ENCODE measurements at places on chromosomes 4 and X. TPM values are rescaled to one million over a fixed set of nuclear protein-coding genes. Genes with fewer than 3 reads are reported as not detected.

GRCh38 chr4:139672215-139672614 lies 6.6 kb downstream of the MGST2 start:
- no peak for DNase-seq

DNA sequence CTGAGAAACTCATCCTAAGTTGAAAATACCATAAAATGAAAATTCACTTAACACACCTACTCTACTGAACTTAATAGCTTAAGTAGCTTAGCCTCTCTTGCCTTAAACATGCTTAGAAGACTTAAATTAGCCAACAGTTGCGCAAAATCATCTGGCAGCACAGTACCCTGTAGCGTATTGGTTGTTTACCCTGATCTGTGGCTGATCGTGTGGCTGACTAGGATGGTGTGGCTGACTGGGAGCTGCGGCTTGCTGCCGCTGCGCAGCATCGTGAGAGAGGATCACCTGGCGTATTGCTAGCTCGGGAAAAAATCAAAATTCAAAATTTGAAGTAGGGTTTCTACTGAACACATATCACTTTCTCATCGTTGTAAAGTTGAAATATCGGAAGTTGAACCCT lies 6.3 kb downstream of the RUFY3 start:
- no peak for DNase-seq

GRCh38 chrX:15336023-15336413 lies 695 bp upstream of the PIGA start:
- peak; percentile 77 for DNase-seq

DNA sequence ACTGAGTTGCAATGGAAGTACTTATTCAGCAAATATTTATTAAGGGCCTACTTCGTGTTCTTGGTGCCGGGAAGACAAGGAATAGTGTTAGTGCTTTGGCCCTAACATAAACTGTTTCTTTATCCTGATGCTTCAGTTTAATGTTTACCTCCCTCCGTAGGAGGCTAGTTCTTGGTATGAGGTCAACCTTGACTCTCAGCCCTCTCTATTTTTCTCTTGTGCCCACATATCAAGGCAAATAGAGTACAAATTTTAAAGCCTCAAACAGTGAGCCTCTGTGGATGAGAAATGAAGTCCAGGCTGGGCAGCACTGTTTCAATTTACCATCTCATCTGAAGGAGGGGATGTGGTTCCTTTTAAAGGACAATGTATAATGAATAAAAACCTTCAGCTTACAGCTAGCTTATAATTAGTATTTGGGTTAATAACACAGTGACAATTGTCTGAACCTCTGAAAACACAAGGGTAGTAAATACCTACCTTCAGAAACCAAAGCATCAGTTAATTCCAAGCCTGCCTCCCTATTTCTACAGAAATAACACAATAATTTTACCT lies 68.5 kb downstream of the SH3RF1 start:
- DNase-seq = peak; percentile 15

GRCh38 chr4:5185551-5185950 lies 134.3 kb downstream of the STK32B start:
- DNase-seq = no peak

GRCh38 chrX:108171671-108172070 lies 80.1 kb downstream of the ATG4A start:
- DNase-seq = no peak

USP27X gene
- 0.31 TPM for polyA plus RNA-seq

TMEM156 gene
- not detected for polyA plus RNA-seq

GRCh38 chr4:185265942-185266341 lies 56.5 kb downstream of the SNX25 start:
- DNase-seq = peak; percentile 36

AKAP4 gene
- polyA plus RNA-seq = not detected

DNA sequence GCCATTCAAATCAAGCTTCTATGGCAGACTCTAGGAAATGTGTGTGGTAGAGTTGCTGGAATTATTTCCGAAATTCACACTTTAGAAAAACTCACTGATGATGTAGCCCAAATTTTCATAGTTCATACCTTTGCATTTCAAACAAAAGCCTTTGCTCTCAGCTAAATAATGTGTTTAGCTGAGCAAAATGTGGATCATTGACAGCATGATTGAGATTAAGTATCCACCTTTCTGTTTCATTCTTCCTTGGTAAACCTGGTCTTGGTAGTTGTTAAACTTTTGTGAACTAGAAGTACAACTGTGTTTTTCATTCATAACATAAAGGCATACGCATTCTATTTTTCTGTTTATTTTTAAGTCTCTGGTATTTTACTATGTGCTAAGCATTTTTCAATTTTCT lies 7.2 kb downstream of the PCDH7 start:
- no peak for DNase-seq

MAGEB17 gene
- not detected for polyA plus RNA-seq

- DNase-seq = peak; percentile 94
Observed at GRCh38 chr4:78704981-78705683, 71.0 kb upstream of the BMP2K start.

PABPC5 gene
- polyA plus RNA-seq = 3.4 TPM

GRCh38 chrX:67614423-67614822 lies 70.6 kb downstream of the AR start:
- peak; percentile 65 for DNase-seq

DNA sequence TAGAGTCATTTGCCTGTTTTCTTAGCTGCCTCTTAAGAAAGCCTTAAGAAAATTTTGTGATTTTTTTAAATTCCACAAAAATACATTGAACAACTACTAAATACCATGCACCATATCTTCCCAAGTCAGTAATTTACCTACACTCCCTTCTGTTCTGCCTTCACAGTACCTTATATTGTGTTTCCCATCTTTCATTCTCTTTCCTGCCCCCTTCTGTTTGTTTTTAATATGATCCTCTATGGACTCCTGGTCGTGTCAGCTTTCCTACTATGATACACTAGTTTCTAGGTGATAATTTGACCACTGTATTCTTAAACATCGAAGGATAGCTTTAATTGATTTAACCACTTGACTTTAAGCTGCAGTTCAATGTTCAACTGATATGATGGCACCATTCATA lies 297.7 kb upstream of the HAND2 start:
- DNase-seq = peak; percentile 12

- no peak for DNase-seq
Observed at GRCh38 chr4:20356565-20356964, 104.9 kb downstream of the SLIT2 start.

GAGE2A gene
- polyA plus RNA-seq = not detected

DNA sequence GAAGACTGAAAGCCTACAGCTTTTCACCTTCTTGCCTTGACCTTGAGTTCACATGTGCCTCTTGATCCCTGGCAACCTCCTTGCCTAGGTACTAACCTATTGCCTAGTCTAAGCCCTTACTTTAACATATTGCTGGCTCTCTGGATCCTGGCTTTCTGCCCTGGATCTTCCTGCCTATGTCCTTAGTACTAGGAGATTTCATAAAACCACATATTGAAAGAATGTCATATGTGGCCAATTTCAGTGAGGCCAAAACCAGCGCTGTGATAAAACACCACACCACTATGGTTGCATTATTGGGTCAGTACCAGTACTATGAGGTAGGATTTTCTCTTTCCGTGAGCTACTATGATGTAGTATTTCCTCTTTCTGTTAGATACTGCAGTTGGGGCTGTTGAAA lies 80.4 kb downstream of the CT47B1 start:
- DNase-seq = peak; percentile 33

TBC1D9 gene
- 4.6 TPM for polyA plus RNA-seq

- no peak for DNase-seq
Observed at GRCh38 chrX:20352935-20353336, 86.2 kb upstream of the RPS6KA3 start.

DNA sequence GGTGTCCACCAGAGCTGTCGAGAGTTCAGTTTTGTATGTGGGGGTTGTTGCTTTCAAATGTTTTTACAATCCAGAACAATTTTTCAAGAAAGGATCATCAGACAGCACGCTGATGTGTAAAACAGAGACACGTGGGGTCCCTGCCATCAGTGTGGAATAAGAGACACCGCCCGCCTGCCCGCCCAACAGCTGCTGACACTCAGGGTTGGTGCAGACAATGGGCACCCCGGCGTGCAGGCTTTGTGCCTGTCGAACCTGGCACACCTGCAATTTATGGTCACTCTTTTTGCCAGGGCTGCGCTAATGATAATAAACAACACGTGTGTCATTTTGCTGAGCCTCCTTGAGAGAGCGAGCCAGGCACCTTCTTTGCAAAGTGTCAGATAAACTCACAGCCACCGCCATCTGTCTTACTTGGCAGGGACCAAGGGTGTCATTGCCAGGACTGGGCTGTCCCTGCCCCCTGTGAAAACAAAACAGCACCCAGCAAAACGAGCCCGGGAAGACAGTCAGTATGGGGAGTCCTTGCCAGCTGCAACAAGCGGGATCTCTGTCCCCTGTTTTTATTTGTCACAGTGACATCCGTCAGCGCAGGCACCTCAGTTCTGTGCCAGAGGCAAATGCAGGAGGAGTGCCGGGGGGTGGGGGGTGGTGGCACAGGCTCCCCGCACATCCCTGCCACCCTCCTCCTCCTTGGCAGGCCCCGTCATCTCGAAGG lies 69.1 kb downstream of the PSAPL1 start:
- DNase-seq = peak; percentile 7

DNA sequence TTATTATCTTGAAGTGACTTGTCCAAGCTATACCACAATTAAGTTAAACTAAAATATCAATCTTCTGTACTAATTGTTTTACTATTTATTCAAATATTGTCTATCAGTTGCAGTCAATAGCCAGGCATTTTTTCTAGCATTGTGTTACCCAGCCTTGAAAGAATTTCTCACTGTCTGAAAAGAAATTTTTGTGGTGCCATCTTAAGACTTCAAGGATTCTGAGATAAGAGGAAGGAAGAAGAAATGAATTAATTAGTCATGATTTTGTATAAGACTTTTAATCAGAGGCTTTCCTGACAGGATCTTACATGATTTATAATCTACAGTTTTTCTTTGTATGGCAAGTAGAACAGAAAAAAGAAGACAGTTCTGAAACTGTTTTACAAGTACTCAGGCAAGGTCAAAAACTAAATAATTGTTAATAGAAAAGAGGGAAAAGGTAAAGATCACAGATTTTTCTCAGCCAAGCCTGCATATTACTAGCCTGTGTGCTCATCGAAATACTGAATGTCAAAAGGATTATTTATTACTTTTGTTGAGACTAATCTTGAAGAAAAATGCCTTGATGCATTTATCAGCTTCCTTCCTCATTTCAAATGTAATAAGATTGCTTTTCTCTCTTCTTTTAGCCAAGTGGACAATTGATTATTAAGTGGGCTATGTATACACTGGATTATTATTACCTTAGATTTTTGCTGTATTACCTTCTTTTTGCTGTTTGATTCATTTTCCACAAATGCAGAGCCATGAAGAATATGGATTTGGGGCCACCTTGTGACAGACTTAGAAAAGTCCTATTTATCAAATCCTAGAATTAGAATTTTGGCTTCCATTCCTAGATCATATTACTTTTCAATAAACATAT lies 53.8 kb downstream of the CXCL1 start:
- DNase-seq = peak; percentile 69

- no peak for DNase-seq
Observed at GRCh38 chr4:172657081-172657480, 511.5 kb upstream of the GALNT7 start.

DNA sequence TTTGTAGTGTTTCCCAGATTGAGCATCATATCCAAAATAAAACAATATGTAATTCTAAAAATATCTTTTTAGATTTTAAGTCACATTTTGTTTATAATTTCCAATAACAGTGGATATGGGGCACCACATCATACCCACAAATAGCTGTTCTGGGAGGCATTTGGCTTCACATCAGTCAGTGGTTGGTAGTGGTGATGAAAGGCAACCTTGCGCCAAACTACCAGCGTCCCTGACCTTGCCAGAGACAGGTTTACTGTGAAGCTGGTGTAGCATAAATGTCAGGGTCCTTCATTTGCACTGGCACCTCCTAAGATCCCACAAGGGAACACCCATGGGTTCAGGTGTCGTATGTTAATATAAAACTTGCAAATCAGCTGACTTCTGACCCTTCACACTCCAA lies 222.2 kb downstream of the DCTD start:
- no peak for DNase-seq

- no peak for DNase-seq
Observed at GRCh38 chrX:72142094-72142793, 10.5 kb upstream of the RTL5 start.

ANXA10 gene
- 0.27 TPM for polyA plus RNA-seq

DNA sequence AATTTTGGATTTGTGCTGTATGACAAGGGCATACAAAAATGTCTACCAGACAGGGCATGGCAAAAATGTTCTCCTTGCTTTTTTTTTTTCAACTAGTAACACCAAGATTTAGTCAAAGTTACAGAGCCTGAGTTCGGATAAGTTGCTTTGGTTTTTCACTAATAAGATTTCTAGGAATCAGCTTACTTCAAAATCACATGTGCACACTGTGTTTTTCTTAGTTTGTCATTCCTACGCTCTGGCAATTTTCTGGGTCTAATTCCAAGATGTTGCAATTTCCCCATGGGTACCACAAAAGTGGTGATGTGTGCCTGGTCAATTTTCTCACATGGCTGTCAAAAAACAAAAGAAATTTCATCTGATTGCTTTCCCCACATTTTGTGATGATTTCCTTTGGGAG lies 6.3 kb downstream of the C1QTNF7 start:
- peak; percentile 35 for DNase-seq

LDB2 gene
- 52.8 TPM for polyA plus RNA-seq

PNMA3 gene
- polyA plus RNA-seq = not detected

- no peak for DNase-seq
Observed at GRCh38 chrX:155544881-155545280, 67.9 kb downstream of the TMLHE start.

ZBTB49 gene
- 1.9 TPM for polyA plus RNA-seq

DNA sequence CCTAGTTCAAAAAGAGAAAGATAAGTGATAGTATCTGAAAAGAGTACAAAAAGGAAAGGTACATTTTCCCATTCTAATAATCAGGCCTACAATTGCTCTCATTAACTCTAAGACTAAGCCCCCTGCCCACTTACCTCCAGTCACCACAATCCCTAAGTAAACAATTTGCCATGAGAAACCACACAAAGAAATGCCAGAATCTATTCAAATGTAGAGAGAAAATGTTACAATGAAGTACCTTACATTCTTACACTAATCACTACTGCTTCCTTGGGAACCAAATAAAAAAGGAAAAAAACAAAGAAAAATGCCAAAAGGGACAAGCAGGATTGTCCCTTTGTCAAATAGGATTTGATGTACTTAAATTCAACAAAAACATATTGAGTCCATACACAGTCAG lies 188.2 kb upstream of the NRK start:
- no peak for DNase-seq

GRCh38 chrX:107348051-107348450 lies 101.4 kb upstream of the FRMPD3 start:
- DNase-seq = no peak

DNA sequence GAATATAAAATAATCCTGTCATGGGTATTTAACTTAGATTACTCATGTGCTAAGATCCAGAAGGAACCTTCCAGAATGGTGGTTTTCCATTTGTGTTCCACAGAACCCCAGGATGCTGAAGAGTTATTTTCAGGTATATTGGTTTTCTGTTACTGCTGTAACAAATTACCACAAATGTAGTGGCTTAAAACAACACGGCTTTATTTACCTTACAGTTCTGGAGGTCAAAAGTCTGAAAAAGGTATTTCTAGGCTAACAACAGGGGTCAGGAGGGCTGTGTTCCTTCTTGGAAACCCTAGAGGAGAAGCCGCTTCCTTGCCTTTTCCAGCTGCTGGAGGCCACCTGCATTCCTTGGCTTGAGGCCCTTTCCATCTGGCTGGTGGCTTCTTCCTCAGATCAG lies 57.9 kb upstream of the HPSE start:
- DNase-seq = no peak
